Stimulated activated CD4-positive, alpha-beta T cell treated with anti-CD3 and anti-CD28 coated beads, Interleukin-4, amount 100 ng/mL, for 24 hours (primary cell): ENCODE measurements at places on chromosomes 13 and 19.
A peak's percentile ranks its signal among the peaks of the same experiment; 100 is the strongest.

- DNase-seq: no peak
Measured at GRCh38 chr13:41267106-41267505, 3.7 kb upstream of the MTRF1 start.

- no peak for DNase-seq
Measured at GRCh38 chr13:101065329-101065728, 351.0 kb downstream of the NALCN start.

DNA sequence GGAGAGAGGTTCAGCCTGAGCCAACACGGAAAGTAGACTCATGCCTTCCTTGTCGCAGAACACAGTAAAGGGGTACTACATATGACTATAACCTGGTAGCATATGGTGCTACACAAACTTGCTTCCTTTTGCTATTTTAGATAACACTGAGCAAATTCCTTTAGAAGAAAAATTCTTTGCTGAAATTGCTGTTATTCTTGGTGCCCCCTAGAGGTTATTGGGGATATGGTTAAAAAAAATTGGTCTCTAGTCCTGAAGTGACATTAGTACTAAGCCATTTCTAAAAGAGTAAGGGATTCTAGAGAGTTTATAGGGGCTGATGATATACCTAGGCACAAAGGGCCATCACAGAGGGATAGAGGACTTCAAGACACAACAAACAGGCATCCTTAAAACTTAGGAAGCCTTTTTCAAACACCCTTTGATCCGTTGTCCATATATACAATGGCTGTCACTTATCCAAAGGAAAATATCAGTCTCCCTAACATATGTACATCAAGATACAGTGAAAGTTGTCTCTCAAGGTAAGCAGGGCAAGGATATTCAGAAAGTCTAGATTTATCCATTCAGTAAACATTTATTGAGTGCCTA lies 13.9 kb upstream of the HS6ST3 start:
- no peak for DNase-seq

- DNase-seq: no peak
Measured at GRCh38 chr13:99500839-99501183, 461 bp upstream of the TM9SF2 start.

- DNase-seq: no peak
Measured at GRCh38 chr13:36275190-36276002, 22.2 kb downstream of the CCDC169 start.

DNA sequence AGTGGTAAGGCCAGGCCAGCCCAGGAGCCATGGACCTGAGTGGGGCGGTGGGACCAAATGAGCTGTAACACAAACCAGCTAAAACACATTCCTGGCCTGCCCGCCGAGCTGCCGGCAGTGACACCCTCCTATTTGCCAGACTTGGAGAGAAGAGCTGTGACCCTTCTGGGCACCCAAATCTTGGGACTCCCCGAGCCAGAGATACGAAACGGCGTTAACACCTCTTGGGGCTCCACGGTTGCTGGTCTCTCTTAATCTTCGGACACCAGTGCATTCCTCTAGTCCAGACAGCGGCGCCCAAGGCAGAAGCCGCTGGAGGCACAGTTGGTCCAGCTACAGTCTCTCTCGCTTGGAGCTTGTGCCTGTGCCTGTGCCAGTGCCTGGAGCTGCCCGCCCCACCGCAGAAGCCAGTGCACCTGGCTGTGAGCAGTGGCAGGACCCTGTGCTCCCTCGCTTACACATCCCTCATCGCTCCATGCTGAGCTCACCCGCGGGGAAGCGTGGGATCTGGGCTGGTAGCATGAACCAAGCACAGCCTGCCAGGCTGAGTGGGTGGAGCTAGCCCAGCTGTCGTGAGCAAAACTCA lies 147.2 kb upstream of the KLHL1 start:
- DNase-seq: no peak

- no peak for DNase-seq
Measured at GRCh38 chr13:49681842-49682435, 9.3 kb downstream of the EBPL start.

DNA sequence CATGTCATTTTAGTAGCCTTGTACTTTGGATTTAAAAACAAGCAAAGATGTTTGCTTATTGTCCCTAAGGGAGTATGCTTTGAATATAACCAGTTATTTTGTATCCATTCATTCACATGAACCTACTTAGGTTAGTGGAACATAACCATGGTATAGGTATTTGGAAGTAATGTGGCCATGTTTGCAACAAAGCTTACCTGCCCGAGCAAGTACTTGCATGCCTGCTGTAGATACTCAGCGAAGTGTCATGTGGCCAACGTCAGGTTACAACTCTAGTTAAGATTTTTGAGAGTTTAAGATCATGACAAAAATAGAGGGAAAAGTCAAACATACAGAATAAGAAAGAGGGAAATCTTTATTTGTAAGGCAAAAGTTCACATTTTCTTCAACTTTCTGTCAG lies 57.2 kb downstream of the COG6 start:
- no peak for DNase-seq

- DNase-seq: no peak
Measured at GRCh38 chr13:23778879-23779278, 110.3 kb downstream of the MIPEP start.

- no peak for DNase-seq
Measured at GRCh38 chr19:37990362-37990761, 83.4 kb downstream of the SIPA1L3 start.

DNA sequence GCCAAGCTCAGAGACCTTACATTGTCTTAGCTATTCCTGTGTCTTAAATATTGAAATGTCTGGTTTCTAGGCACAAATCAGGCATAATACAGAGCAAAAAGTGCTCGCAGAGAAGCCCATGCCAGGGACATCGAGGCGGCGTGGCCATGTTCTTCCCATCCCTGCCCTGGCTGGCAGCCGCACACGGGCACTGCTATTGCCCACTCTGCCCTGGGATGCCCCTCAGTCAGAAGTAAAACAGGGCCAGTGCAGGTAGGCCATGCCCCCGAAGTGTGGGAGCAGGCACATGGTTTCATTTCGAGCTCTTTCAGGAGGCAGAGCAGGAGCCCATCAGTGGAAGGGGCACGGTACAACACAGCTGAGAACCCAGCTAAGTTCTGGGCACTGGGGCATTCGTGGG lies 113.5 kb downstream of the COL4A1 start:
- no peak for DNase-seq

DNA sequence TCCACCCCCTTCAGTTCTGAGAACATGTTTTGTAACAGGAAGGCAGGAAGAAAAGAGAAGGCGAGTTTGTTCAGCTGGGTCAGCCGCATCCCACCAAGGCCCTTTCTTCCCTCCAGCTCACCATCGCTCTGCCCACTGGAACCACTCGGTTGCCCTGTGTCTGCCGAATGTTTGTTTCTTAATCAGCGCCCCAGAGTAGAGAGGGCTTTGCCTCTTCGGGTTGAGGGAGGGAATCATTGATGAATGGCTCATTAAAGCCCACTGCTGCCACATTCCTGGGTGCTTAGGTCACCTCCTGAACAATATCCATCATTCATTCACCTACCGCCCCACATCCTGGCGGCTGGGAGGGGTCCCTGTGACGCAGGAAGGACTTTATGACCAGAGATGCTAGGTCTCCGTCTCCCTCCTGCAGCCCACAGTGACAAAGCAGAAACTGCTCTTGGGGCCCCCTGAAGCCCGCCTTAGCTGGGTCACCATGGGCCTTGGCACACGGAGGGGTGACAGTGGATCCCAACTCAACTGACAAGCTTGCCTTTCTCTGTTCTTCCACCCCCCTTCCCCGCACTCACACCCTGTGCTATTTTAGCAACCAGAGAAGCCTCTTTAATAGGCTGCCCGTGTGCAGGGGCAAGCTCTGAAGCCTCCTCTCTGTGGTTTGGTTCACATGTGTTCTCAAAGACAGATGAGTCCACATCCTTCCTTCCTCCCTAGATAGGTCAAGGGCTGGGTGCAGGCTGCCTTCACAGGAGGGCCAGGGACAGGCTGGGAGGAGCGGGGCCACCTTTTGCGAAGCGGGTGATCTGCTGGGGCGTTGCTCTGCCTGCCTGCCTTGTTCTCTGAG lies 46.2 kb downstream of the ACTN4 start:
- peak; percentile 24 for DNase-seq

GRCh38 chr19:48367855-48368254 lies 3.7 kb downstream of the SYNGR4 start:
- no peak for DNase-seq

DNA sequence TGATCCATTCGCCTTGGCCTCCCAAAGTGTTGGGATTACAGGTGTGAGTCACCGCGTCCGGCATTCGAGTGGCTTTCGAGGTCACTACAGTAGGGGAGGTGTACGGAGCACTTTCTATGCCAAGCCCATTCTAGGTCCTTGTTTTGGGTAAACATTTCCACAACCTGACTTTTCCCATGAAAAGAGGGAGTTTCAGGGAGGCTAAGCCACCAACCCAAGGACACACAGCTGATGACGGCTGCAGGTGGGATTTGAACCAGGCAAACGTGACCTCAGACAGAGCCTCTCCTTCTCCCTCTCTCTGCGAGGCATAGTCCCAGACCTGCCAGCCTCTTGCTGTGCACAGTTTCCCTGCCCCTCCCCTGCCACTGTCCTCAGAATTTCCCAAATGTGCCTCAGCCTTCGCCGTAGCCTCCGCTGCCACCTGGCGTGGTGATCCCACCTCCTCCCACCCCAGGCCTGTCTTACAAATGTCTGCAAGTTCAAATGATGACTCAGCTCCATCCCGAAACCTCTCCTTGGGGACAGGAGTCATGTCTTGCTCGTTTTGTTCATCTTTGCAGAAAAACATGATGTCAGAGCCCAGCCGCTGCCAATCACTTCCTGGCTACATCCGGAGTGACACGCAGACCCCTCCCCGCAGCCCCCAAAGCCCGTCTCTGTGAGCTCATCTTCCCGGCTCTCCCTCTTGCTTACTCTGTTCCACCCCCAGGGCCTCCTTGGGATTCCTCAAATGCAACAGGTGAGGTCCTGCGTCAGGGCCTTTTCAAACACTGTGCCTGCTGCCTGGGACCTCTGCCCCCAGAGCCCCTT lies 6.6 kb upstream of the GADD45B start:
- peak; percentile 35 for DNase-seq

- no peak for DNase-seq
Measured at GRCh38 chr13:82963226-82964099, 918.8 kb downstream of the SLITRK1 start.

- no peak for DNase-seq
Measured at GRCh38 chr13:99768986-99769385, 202.6 kb downstream of the ZIC5 start.

GRCh38 chr13:73519396-73520116 lies 460.8 kb downstream of the KLF5 start:
- no peak for DNase-seq

DNA sequence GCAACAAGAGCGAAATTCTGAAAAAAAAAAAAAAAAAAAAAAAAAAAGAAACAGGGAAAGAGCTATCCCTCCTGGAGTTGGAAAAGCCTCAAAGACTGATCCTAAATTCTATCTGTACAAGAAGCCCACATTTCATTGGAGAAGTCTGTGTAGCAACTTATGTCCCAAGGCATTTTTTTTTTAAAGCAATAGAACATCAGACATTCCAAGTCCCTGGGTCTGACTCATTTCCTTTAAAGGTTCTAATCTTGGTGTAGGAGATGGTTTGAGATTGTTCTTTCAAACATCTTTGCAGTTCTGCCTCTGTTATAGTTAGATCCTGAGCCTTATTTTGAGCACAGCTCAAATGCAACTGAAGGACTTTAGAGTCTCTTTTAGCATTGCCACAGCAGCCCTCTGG lies 706.5 kb upstream of the MIR17HG start:
- no peak for DNase-seq

GRCh38 chr19:41327076-41327575 lies 17.2 kb downstream of the CCDC97 start:
- no peak for DNase-seq

GRCh38 chr19:19502808-19503602 lies 12.3 kb downstream of the TSSK6 start:
- no peak for DNase-seq

DNA sequence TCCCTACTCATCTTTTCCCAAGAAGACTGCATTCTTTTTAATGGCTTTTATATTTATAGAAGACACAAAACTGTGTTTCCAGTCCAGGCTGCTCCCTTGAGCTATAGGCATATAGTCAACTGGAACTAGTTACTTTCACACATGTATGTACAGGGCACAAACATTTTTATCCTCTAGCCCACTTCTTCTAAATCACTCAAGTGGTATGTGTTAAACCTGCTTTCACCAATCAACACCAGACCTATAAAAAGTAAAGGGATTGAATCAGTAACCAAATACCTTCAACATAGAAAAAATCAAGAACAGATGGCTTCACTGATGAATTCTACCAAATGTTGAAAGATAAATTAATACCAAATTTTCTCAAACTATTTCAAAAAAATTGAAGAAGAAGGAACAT lies 584.2 kb upstream of the SLITRK1 start:
- no peak for DNase-seq

DNA sequence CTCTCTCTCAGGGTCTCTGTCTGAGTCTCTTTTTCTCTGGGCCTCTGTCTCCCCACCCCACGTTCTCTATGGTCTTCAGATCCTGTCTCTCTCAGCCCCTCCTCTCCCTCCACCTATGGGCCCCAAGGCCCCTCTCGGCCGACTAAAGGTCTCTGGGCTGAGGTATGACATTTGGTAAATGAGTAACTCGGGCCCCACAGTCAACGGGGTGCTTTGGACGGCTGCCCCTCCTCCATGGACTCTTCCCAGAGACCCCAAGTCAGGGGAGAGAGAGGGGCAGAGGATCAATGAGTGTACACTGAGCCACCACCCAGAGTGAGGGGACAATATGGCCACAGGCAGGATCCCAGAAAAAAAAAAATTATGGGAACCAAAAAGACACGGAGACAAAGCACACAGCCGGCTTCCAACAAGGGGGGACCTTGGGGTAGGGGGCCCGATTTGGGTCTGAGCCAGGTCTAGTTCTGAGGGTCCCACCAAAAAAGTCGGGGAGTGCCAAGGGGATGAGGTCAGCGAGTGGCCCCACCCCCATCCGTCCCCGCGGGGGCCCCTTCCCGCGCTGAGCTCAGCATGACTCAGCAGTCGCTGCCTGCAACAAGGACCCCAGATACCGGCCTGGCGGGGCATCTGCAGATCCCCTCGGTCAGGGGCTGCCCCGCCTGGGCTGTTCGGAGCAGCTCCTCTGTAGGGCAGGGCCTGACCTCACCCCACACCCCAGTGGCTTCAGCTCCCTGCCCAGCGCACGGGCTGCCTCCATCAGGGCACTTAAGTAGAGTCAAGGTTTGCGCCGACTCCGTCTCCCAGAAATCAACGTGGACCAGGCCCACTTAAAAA lies 1.5 kb upstream of the FTL start:
- DNase-seq: peak; percentile 74
